Muscle of leg (tissue), 16 donors: ENCODE measurements at places on chromosomes 2 and 18. TPM values are rescaled to one million over a fixed set of nuclear protein-coding genes. Genes with fewer than 3 reads are reported as not detected.

The SPEG gene
- total RNA-seq, result 176 TPM

The LIMS2 gene
- 7.7 TPM for total RNA-seq

The ZAP70 gene
- total RNA-seq, result 3.2 TPM

The SYT4 gene
- 0.13 TPM for total RNA-seq

The LOXHD1 gene
- total RNA-seq, result 1.3 TPM

The EGR4 gene
- total RNA-seq, result not detected

The PJVK gene
- 3.8 TPM for total RNA-seq

The CRYGA gene
- not detected for total RNA-seq

The CRYGC gene
- total RNA-seq, result not detected

The KLHL41 gene
- 2,102 TPM for total RNA-seq

The BARD1 gene
- total RNA-seq, result 36.9 TPM

The WDR12 gene
- 34.3 TPM for total RNA-seq

The POTEI gene
- total RNA-seq, result not detected

The RGPD4 gene
- total RNA-seq, result 0.04 TPM

The GRHL1 gene
- 1.0 TPM for total RNA-seq

The FAHD2B gene
- 9.6 TPM for total RNA-seq

The ALPG gene
- not detected for total RNA-seq

The ASB18 gene
- 4.7 TPM for total RNA-seq

GRCh38 chr2:73284296-73285158, at the start of gene FBXO41:
Gene FBXO41 (minus strand): TSS chr2:73284478. CDS start chr2:73269630, 14,848 bp downstream.
- DNase-seq, result no peak

- DNase-seq, result no peak
These were observed 22.1 kb downstream of the KIF1A start for GRCh38 chr2:240797914-240798313.

DNA sequence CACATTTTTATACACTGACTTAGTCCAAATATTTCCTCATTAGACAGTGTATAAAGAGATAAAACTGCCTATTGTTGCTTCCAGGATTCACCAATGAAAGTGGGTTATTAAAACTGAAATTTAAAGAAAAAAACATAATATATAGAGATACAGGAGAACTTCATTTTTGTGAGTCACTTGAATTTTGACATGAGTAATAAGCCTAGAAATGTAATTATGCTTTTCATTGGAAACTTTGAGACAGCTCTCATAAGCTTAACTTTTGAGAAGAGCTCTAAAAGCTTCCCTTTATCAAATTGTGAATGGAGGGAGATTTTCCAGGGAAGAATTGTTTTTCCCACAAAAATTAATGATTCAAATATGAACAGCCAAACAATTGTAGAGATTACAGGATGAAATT, 14.1 kb downstream of the DYNC2LI1 start:
- DNase-seq, result no peak

GRCh38 chr18:63683152-63683551, 19.6 kb upstream of the SERPINB11 start:
- peak; percentile 37 for DNase-seq

GRCh38 chr2:157900203-157900602, 24.1 kb upstream of the ACVR1 start:
- no peak for DNase-seq

DNA sequence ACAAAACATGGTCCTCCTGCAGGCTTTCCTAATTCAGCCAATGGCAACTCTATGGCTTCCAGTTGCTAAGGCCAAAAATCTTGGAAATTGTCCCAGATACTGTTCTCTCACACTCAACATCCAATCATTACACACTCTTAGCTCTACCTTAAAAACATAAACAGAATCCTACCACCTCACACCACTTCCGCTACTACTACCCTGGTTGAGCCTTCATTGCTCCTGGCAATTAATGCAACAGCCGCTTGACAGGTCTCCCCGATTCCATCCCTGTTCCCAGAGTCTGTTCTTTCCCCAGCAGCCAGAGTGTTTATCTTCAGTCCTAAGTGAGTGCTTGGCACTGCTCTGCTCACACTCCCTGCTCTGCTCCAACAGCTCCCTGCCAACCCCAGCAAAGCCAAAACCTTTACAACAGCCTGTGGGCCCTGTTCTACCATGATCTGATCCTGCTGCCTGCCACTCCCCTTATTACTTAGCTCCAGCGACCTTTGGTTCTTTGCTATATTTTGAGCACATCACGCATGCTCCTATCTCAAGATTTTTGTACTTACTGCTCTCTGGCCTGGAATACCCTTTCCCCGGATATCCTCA, 67.5 kb upstream of the AMMECR1L start:
- DNase-seq, result no peak

DNA sequence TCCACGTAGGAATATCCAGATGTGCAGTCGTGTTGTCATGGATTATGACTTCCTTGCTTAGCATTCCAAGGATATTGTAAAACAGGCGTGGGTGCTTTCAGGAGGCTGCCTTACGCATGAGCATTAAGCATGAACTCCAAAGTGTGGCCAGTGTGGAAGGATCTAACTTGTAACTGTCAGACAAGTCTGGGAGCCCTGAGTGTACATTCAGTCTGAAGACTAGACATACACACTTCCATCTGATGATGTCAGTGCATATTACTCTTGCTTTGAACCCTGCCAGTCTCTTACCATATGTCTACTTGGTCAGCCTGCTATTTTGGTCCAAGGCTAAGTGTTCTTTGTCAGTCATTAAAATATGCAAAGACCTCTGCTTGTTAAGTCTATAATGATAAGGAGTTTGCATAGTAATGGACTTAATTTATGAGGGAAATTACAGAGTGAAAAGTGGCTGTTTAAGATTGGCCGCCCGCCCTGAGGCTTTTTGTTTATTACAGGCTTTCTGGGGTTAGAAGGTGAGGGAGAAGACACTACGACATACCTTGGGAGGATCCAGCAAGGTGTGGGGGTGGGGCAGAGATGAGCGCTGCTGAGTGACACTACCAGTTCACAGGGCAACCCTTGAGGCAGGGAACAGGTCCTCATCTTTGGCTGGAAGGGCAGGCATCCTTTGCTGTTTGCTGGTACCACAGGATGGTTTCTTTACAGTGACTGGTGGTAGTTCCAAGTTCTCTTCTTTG, 48.3 kb downstream of the CABLES1 start:
- DNase-seq, result peak; percentile 33

DNA sequence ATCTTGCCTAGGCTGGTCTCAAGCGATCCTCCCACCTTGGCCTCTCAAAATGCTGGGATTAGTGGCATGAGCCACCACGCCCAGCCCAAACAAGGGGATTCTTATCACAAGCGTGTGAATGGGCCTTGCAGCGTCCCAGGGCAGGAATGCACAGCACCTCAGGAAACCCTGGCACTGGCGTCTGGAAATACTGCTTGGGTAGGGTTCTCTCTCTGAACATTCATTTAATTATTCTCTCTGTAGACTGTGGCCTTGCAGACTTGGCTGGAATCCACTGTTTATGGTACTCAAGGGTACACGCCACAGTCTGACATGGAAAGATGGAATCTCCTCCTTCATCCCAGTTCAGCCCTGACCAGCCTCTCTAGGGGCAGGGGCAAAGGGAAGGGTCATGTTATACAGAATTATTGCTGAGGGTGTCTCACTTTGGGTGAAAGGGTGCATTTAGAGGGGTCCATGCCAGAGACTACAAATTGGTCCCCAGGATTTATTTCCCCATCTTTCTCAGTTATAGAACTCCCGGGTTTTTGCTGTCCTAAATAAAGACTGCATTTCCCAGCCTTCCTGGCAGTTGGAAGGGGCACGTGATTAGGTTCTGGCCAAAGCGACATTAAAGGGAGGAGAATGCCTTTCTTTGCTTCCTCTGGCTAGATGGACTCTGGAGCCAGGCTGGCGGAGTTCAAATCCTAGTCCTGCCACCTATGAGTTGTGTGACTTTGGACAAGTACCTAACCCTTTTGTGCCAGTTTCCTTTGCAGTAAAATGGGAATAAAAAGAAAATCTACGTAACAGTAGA, 147.2 kb upstream of the HAAO start:
- no peak for DNase-seq

- DNase-seq, result no peak
These were observed 80.3 kb downstream of the FTCDNL1 start for GRCh38 chr2:199770716-199771115.

- peak; percentile 3 for DNase-seq
These were observed 330.9 kb downstream of the DCC start for GRCh38 chr18:52670896-52671295.

GRCh38 chr18:49183921-49184320, 233.2 kb upstream of the SMAD7 start:
- DNase-seq, result no peak

GRCh38 chr2:177284531-177284930, 20.0 kb upstream of the NFE2L2 start:
- no peak for DNase-seq

DNA sequence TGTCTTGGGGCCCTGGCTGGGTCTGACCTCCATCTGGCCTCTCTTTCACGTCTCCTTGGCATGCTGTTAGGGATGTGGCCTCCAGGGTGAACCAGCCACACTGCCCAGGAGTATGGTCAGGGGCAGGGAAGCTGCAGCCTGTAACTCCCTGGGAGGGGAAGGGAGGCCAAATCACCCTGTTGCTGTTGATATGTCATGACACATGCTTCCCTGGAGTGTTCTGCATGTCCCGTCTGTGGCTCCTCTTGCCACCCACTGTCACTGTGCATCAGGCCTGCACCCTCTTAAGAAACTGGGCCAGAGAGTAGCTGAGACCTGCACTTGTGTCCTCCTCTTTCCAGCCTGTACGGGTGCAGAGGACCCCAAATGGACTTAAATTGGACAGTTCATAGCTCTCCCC, 221.3 kb downstream of the FHOD3 start:
- DNase-seq, result no peak

- DNase-seq, result no peak
These were observed 28.0 kb upstream of the MC2R start for GRCh38 chr18:13943338-13943737.

GRCh38 chr18:10841203-10841602, 308.2 kb downstream of the PIEZO2 start:
- peak; percentile 57 for DNase-seq

DNA sequence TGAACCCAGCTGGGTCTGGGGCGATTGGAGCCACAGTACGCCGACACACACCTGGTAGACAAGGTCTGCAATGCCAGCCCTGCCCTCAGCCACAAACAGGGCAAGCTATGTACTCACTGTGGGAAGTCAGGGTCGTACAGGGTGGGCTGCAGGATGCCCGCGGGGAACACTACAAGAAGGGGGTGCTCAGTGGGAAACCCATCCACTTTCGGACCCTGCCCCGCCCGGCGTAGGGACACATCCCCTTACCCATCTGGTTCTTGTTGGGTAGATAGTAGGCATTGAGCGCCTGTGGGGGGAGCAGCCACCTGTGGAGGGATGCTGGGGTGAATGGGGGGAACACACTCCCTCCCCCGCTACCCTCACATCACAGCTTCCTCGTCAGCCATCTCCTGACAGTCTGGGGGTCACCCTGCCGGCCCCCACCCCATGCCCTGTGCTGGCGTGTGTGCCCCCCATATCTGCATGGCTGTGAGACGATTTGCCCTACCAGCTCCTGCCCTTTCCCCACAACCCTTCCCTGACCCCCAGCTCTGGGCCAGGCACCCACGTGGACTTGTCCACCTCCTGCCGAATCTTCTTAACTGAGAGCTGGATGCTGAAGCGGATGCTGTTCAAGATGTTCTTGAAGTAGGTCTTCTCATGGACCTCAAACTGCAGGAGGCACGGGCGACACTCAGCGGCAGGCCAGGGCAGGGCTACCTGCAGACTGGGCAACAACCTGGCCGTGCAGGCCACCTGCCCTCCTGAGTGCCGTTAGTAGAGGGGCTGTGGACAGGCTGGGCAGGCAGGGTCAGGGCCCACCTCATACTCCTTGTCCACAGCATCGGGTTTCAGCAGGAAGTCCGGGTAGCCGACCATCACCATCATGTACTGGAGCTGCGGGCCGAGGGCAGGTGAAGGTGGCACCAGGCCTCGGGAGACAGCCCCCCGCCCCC, 5.1 kb downstream of the ECEL1 start:
- no peak for DNase-seq

- DNase-seq, result no peak
These were observed 126.0 kb downstream of the MBP start for GRCh38 chr18:77006305-77007175.

GRCh38 chr2:173672573-173673340, 292.4 kb downstream of the SP3 start:
- no peak for DNase-seq

GRCh38 chr2:113791697-113792590, 35.5 kb upstream of the SLC35F5 start:
- no peak for DNase-seq

DNA sequence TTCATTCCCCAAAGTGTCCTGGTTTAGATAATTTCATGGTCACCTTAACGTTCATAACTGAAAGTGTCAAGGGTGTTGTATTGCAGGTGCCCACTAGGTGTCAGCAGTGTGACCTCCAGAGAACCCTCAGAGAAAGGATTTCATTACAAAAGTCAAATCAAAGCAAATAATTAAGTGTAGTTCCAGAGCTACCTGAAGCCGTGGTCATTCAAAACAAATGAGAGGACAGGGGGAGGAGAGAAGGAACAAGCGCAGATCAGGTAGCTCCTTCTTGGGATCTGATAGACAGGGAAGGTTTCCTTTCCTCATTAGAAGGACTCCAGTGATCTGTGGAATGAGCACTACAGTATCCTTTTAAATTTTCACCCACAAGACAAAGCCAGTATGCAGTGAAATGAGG, at the start of gene SLC9A4:
SLC9A4 (plus strand) TSS at position 207 of the 400 bp plus-strand sequence. CDS start 534 bp downstream, outside the sequence.
- peak; percentile 35 for DNase-seq

GRCh38 chr2:68943581-68944568, 8.8 kb downstream of the GKN2 start:
- peak; percentile 83 for DNase-seq

- DNase-seq, result no peak
These were observed 271.9 kb upstream of the CXCR4 start for GRCh38 chr2:136389809-136390208.

GRCh38 chr2:208320686-208321085, 54.6 kb downstream of the PIKFYVE start:
- DNase-seq, result peak; percentile 88

DNA sequence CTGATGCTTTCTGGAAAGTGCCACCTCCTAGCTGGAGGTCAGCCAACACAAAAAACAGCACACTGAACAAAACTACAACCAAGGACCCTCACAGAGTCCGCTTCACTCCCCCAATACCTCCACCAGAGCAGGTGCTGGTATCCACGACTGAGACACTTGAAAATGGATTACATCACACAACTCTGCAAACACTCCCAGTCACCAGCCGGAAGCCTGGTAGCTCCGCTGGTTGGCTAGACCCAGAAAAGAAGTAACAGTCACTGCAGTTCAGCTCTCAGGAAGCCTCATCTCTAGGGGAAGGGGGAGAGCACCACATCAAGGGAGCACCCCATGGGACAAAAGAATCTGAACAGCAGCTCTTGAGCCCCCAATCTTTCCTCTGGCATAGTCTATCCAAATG, 175.4 kb downstream of the LCLAT1 start:
- no peak for DNase-seq

DNA sequence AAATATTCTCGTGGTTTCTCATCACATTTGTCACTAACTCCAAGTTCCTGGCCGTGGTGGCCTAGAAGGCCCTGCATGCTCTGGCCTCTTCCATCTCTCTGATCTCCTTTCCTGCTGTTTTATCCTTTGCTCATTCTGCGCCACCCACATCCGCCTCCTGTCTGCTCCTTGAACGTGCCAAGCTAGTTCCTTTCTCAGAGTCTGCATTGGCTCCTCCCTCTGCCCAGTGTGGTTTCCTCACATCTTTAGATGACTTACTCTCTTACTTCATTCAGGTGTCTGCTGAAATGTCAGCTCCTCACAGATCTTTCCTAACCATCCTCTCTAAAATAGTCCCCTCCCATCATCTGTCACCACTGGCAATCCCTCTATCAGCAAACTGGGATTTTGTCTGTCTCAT, 158.6 kb upstream of the RBMS1 start:
- peak; percentile 56 for DNase-seq

GRCh38 chr2:231113489-231113888, 11.4 kb downstream of the HTR2B start:
- no peak for DNase-seq
